CD4-positive, alpha-beta T cell treated with Interferon alpha-2 for 1 hour (primary cell): ENCODE measurements at places on chromosomes 5 and 9.

DNA sequence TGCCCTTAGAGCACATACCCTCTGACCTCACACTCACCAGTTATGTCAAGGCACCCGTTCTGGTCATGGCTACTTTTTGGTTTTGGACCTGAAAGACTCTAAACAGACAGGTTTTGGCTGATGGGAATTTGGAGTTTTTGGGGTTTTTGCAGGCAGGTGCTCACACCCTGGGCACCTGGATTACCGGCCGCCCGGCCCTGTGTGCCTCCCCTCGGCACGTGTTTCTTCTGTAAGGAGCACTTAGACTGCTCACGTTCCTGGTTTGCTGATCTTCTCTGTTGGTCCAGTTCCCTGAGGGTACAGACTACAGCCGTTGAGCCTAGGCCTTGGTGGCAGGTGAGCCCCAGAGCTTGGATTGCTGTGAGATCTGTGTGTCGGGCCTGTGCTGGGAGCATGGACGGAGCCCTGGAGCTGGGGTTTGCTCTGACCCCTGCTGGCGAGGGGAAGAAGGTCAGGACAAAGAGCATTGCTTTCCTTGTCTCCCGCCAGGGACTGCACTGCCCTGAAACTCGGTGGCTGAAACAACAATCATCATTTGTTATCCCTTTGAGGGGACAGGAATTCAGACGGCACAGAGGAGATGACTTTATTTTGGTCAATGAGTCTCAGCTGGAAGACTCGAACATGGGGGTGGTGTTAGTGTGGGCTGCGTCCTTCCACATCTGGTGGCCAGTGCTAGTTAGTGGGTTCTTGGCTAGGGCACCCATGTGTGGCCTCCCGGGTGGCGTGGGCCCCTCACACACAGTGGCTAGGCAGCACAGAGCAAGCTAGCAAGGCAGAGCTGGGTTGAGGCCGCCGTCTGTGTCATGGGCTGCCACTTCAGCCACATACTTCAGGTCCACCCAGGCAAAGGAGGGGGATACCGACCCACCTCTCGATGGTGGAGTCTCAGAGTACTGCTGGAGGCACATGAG is 76.4 kb downstream of the EHMT1 start:
- DNase-seq: peak; percentile 38

GRCh38 chr9:127756233-127756632 is 21.1 kb upstream of the TOR2A start:
- no peak for DNase-seq

DNA sequence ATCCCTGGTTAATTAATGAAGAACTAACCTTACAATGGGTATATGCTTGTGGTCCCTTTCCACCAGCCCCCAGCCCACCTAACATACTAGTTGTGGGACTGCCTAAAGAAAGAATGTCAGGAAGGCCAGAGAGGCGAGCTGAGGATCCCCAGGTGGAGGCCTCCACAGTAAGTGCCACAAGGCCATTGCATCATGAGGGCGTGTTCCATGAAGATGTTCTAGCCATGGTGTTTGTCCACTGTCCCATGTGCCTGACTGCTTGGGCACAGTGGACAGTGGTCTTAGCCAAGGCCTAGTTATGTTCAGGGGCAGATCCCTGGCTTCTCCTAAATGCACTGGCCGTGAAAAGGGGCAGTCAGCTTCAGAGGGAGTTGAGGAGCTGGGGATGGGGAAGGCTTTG is 21.1 kb downstream of the ZFP62 start:
- DNase-seq: no peak

- no peak for DNase-seq
Observed at GRCh38 chr5:123813264-123813663, 301.3 kb downstream of the CSNK1G3 start.

- DNase-seq: no peak
Observed at GRCh38 chr9:110351009-110351467, 13.4 kb upstream of the TXNDC8 start.

GRCh38 chr9:35798658-35799374 is 7.4 kb downstream of the NPR2 start:
- no peak for DNase-seq

DNA sequence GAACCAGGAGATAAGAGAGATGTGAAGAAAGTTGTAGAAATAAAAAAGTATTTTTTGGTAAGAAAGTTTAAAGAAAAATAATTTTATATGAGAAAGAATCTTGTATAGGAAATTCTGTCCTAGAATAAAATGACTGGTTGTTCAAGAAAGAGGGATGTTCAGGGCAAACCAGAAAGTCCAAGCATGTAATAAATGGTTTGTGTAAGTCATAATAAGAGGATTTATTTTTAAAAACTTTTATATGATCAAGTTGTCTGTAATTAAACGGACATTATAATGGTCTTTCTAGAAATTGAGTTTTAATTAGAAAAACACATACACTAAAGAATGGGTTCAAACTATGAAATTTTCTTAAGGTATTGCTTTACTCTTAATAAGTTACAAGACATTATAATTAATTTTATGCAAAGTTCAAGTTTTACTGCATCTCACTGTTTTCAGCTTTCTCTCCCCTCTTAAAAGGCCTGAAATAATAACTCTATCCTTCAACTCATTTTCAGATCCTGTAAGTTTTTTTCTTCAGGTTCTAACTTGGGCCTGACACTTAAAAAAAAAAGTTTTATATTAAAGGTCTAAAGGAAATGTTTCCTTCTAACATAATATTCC is 56.1 kb upstream of the ZNF300 start:
- DNase-seq: no peak
